ENCODE measurements at places on chromosomes 6 and 20.
A peak's percentile ranks its signal among the peaks of the same experiment; 100 is the strongest.

DNA sequence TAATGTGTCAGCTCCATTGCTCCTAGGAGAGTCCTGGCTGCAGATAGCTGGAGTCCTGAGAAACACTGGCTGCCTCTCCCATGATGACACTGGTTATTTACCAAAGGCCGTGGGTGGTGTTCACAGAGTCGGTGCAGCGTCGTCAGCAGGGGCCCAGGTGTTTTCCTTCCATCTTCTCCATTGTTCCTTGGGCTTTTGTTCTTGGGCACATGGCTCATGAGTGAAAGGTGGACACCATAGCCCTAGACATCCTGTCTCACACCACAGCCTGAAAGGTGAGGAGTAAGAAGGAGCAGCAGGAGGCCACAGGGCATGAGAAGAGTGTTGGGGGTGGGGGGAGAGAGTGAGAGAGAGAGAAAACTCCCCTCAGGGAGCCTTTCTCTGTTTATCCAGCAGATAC, 9.1 kb downstream of the CST5 start:
- no peak for ATAC-seq

GRCh38 chr6:167731216-167731615, 95.5 kb upstream of the AFDN start:
- ATAC-seq, result no peak

DNA sequence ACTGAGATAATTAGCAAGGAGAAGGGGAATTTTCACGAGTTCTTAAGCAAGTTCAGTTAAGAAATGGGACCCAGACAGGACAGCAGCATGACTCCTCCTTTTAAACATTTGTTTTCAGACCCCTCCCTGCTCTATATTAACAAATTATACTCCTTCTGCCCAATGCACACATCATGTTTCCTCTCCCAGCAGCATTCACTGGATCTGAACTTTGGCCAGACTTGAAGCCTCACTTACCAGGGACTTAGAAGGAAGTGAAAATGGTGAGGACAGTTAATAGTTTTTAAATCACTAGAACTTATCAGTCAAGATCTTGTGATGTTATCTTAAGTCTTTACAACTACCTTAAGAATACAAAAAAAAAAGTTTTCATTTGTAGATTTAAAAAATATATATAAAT, 1174.7 kb upstream of the MAP3K7 start:
- no peak for ATAC-seq

DNA sequence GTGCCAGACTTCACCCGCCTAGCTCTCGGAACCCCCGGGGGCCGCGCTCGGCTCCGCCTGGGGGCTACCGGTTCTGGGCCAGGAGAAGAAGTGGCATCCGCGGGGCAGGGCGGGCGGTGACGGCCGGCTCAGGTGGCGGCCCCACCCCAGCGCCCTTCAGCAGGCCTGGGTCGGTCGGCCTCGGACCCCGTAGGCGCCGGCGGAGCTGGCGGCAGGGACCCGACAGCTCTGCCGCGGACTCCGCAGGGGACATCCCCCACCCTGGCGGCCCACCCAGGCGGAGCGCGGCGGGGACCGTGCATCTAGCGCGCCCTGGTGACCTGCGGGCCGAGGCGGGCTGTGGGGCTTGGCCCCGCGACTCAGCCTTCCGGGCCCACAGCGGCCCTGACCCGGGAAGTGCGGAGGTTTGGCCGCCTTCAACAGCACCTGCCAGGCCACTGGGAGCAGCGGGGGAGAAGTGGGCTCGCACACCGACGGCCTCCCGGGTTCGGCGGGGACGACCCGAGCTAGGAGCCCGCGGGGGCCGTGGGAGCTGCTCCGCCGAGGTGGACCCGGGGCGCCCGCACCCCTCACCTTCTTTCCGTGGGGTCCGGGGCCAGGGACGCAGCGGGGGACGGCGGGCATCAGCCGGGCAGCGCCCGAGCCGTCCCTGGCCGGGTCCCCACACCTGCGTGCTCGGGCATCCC, 87.1 kb downstream of the TMEM242 start:
- ATAC-seq, result peak; percentile 64

- no peak for ATAC-seq
Measured at GRCh38 chr20:59437601-59438031, 137.2 kb downstream of the EDN3 start.

DNA sequence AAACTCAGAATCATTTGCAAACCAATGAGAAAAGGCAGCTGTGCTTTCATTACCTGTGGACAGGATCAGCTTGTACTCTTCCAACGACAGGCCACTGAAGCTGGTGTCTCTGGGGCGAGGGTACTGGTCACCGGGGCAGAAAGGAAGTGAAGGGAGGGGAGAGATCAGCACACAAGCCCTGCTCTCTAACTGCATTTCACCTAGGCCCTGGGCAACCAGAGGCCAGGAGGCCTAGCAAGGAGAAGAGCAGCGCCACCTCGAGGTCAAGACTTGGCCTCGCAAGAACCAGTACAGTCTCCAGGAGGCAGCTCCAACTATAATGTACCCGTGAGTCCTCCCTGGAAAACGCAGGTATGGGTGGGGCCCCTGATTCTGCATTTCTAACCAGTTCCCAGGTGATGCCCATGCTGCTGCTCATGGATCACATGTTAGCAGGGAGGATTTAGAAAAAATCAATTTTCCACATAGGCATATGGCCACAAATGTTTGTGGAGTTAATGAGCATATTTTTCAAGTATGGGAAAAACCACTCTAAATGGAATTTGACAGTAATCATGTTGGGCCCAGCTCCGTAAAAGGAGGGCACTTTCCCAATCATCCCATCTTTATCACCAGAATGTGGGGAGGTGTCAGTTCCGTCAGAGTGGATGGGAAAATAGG, 11.0 kb downstream of the UQCC2 start:
- ATAC-seq, result peak; percentile 82

- ATAC-seq, result peak; percentile 48
Measured at GRCh38 chr6:90233994-90234393, 62.6 kb downstream of the BACH2 start.

- ATAC-seq, result no peak
Measured at GRCh38 chr6:146240322-146240721, 211.5 kb downstream of the GRM1 start.

- ATAC-seq, result no peak
Measured at GRCh38 chr6:79911992-79912391, 35.4 kb downstream of the ELOVL4 start.

GRCh38 chr20:33559212-33559611, 69.3 kb downstream of the CBFA2T2 start:
- ATAC-seq, result no peak

GRCh38 chr20:8408587-8409307, 276.7 kb downstream of the PLCB1 start:
- ATAC-seq, result no peak

- ATAC-seq, result no peak
Measured at GRCh38 chr6:107355659-107356058, 103.7 kb downstream of the PDSS2 start.

- ATAC-seq, result no peak
Measured at GRCh38 chr6:154386848-154387717, 30.5 kb upstream of the IPCEF1 start.

DNA sequence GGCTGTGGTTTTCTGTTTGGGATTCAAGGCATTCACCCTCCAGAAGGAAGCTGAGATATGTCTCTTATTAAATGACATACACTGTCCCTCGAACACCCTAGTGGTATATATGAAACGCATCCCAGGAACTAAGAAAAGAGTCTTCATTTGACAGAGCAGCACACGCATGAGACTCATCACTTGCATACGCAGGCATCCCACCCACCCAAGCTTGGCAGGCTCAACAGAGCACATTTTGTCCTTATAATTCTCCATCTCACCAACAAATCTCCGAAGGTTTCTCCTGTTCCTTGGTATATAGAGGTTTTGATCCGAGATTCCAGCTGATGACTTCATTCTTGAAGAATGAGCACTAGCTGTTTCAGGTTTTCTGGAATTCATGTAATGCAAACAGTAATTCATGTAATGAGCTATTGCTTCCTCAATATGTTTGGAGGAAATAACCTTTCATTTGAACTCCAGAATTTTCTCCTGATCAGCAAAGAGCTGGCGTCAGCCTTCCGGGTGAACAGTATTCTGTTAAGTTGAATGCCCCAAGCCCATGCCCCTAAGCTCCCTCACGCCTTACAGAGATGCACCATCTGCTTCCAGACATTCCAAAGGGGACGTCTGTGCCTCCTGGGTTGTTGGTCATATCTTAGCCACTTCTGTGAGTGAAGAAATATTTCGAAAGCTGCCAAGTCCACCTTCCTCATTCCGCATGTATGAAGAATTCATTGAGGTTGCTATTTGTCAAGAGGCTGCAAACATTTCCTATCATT, 66.0 kb upstream of the CDH4 start:
- ATAC-seq, result no peak

- no peak for ATAC-seq
Measured at GRCh38 chr6:6521961-6522482, 66.5 kb upstream of the LY86 start.

DNA sequence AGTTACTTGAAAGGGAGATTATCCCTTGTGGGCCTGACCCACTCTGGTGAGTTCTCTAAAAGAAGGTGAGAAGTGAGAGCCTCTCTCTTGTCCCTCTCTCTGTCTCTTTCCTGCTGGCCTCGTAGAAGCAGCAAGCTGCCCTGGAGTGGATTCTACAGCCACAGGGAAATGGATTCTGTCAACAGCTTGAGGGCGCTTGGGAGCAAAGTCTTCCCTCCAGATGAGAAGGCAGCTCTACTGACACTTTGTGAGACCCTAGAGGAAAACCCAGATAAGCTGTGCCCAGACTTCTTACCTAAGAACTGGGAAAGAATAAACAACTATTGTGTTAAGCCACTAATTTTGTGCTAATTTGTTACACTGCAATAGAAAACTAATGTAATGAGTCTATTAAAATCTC, 39.9 kb downstream of the ANKRD60 start:
- no peak for ATAC-seq

DNA sequence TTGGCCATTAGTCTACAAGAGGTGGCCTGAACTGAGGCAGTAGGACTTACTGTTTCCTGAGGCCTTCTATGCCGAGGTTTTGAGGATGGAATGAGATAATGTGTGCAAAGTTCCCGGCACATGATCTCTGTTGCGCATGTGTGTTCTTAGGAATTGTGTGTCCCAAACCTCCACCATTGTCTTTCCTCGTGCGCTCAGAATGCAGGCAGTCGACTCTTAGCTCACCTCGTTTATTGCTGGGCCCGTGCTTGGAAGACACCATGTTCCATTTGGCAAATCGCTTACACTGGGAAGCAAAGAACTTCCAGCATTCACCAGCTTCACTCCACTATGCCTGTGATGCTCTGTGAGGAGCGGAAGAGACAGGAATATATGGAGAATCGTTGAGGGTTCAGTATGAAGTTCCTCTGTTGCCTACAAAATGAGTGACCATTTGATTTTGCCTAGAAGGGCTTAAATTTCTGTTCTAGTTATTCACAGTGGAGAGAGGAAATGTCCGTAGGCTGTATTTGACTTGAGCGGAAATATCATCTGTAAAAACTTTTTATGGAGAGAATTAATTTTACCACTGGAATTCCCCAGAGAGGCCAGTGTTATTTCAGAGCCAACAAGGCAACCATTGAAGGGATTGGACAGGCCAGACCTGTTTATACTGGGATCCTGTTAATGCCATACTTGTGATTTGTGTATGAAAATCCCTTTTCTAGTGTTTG, 75.7 kb upstream of the CLDN20 start:
- no peak for ATAC-seq

DNA sequence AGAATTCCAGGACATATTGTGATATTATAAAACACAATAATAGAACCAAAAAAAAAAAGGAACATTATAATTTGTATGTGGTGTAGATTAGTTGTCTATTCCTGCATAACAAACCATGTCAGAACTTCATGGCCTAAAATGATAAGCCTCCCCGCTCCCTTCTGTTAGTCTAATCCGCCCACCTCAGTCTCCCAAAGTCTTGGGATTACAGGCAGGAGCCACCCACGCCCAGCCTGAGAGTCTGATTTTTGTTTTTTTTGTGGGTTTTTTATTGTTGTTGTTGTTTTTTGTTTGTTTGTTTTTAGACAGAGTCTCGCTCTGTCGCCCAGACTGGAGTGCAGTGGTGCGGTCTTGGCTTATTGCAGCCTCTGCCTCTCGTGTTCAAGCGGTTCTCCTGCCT, 61.1 kb upstream of the C20orf144 start:
- no peak for ATAC-seq

GRCh38 chr20:15196547-15197255, 859.3 kb upstream of the FLRT3 start:
- ATAC-seq, result peak; percentile 89

GRCh38 chr6:108989700-108990099, 104.9 kb downstream of the SESN1 start:
- ATAC-seq, result no peak

- ATAC-seq, result peak; percentile 88
Measured at GRCh38 chr6:16511723-16512489, 249.4 kb downstream of the ATXN1 start.

DNA sequence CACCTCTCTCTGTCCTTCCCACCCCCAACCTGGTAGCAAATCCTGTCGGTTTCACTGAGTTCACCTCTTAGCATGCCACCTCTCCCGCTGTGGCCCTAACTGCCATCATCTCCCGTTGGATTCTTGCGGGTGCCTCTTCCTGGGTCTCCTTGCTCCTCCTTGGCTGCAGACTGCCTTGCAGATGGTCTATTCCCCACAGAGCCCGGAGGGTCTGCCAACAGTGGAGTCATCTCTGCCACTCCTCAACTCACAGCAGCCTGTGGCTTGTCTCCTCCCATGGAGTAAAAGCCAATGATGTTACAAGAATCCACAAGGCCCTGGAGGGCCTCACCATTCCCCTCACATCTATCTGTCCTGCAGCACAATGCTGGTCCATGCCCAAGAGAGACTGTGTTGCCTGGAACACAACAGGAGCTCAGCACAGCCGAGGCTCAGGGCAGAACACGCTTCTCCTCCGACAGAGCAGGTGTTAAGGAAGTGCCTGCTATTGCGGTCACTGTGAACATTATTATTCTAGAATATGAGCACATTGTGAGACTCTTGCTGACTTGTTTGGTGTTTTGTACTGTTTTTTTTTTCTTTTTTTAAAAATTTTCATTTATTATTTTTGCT, 241.8 kb upstream of the SULF2 start:
- ATAC-seq, result peak; percentile 41

GRCh38 chr6:110575925-110576463, 99.6 kb upstream of the SLC22A16 start:
- ATAC-seq, result no peak

GRCh38 chr6:3593161-3593560, 136.3 kb upstream of the SLC22A23 start:
- ATAC-seq, result no peak

GRCh38 chr6:117483645-117484016, 1.2 kb downstream of the DCBLD1 start:
- ATAC-seq, result no peak

- ATAC-seq, result peak; percentile 90
Measured at GRCh38 chr6:81772741-81773140, 20.3 kb upstream of the TENT5A start.

DNA sequence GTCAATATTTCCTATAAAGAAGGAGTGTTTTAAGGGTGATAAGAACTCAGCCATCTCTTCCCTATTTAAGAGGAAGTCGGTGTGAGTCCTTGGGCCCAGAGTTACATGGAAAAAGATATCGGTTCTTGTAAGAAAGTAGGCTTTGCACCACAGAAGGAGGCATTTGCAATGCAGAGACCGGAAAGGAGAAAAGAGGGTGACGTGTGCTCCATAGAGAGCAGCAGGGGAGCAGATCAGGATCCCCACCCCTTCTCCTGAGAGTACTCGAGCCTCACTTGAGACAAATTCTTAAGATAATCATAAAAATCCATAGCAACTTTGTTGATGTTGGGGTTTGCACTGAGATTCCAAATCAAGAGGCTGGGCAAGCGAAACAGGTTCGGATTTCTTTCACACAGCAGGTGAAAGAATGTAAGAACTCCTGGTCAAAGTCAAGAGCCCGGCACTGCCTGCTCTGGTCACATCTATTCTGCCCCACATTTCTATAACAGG, 27.8 kb downstream of the FOXA2 start:
- ATAC-seq, result no peak

Measured in stimulated activated memory B cell treated with anti-CD40 and anti-IgM and Interleukin-4, amounts not matched to agents 10 μg/mL and 1 μg/mL and 100 μg/mL, for 72 hours (primary cell).